ENCODE measurements at places on chromosomes 2 and 18. TPM values are rescaled to one million over a fixed set of nuclear protein-coding genes. Genes with fewer than 3 reads are reported as not detected.

DNA sequence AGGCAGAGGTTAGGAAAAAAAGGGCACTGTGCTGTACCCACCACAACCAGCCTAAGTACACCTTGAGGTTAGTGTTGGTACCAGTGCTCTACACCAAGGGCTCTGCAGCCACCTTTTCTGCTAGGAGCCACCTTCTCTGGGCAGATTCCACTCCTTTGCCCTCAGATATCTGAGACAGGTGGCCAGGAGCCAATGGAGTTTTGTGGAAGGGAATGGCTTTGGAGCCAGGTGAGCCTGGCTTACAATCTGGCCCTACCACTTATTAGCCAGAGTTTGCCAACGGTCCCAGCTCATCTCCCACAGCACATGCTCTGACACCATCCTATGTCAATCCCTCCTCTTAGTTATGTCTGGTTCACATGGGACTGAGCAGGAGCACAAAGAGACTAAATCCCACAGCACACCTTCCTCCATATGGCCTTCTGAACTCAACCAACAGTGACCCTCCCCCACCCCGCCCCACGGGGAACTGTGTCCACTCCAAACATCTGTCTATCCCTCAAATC is 77.5 kb downstream of the CLHC1 start:
- DNase-seq: no peak

DNA sequence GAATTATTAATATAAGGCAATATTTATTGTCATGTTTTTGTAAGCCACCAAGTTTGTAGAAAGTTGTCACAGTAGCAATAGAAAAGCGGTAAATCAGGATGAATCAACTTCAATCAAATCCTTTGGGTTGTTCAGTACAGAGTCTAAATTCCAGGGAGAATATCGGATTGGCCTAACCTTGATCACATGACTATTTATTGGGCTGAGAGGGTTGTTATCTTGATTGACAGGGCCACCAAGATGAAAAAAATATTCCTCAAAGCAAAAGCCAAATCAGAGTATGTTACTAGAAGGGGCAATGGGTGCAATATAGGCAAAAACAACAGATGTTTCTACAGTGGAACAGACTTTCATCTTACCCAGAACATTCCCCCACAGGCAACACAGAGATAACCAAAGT is 270.0 kb downstream of the METTL4 start:
- no peak for DNase-seq

DNA sequence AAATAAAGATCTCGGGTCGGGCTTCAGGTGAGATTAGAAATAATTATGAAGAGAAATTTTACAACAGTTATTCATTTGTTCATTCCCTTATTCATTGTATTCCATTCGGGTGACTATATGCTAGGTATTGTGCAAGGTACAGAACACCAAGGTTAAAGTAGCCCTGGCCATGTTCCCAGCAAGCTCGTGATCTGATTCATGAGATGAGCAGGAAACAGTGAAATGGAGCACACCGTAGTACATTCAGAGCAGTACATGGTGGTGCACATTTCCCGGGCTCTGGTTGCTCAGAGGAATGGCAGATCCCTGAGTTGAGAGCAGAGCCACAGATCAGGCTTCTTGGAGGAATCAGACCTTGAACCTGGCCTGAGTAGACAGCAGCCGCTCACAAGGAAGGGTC is 87.7 kb downstream of the PRKRA start:
- DNase-seq: peak; percentile 7

DNA sequence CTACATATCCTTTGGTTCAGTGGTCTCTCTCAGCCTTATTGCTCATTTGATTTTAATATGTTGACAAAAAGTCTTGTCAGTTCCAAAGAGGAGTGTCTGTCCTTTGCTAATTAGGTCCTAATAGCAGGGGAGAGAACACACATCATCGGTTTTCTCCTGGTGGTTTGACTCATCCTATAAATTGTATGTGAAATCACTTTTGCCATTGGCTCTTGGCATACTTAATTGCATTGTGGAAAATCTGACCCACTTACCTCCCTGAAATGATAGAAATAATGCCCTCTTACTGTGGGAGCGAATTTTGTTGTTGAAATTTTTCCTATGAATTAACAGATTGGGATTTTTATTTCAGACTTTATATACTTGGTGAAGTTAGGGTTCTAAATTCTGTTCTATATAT is 58.3 kb downstream of the MTCL1 start:
- no peak for DNase-seq

- no peak for DNase-seq
Measured at GRCh38 chr18:29849144-29849543, 1193.4 kb downstream of the DSC3 start.

DNA sequence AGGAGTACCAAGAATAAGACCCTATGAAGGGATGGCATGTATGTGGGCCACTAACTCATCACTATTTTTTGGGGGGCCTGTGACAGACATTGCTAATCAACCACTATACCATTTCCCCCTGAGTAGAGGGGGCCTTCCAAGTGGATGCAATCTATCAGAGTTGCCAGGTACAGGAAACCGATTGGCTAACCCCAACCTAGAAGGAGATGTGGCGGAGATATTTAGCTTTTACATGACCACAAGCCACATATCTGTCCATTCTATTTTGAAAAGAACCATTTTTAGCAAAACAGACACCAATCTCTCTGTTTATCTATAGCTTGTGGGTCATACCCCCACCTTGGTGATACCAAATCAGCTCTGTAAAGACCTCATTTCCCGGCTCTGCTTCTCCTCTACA is 51.0 kb downstream of the PAX8 start:
- no peak for DNase-seq

DNA sequence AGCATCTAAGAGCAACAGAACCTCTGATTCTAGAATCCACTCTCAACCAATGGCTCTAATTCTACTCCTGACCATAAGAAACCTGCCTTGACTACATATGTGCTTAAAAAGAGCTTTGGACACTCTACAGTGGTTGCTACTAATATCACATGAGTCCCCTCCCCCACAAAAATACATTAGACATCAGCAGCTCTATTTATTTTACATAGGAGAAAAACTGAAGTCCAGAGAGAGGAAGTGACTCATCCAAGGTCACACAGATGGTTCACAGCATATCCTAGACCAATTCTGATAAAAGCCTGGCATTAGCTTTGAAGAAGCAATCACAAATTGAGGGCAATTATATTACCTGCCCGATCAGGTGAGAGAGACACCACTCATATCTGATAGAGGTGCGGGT is 49.8 kb downstream of the ALK start:
- no peak for DNase-seq

DNA sequence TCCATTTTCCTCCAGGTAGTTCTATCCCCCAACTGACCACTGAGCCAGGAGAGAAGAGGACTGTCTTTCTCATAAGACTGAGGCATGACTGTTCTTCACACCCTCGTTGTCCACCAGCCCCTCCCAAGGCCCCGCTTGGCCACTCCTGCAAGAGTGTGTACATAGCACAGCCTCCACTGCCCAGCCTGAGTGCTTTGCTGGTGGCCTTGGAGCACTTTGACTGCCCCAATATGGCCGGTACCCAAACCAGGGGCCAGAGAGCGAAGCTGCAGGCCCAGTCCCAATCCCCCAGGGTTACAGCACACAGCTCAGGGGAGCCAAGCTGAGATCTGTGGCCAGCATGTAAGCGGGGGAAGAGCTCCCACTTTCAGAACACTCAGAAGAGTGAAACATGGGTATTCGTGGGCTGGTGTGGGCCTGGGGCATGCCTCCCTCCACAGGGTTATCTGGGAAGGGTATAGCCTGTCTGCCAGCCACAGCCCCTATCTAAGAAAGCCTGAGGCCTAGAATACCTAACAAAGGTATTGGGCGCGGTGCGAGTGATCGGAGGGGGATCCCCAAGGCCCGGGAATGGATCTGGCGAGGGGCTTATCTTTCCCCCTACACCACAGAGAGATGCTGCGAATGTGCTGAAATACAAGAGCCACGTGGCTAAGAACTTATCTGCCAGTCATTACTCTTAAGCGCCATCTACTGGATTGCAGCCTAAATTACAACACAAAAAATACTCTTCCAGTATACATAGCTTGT is 163.8 kb downstream of the WDPCP start:
- peak; percentile 9 for DNase-seq

DNA sequence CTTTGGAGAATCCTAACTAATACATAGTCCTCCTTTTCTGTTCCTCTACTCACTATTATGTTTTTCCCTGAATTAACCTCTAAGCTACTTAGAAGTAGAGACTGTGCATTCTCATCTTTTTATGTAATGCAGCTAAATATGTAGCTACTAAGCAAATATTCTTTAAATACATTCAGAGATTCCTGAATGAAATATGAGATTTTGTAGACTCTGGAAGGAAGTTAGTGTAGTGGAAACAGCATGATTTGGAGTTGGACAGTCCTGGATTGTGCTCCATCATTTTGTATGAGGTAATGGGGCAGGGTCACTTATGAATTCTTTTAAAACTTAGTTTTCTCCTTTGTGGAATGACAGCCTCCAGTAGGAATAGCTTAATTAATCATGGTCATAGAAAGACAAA is 24.7 kb upstream of the NT5C1B start:
- DNase-seq: no peak

RAPH1 gene
- polyA plus RNA-seq: 5.5 TPM

SLC9A4 gene
- polyA plus RNA-seq: not detected

STARD6 gene
- not detected for polyA plus RNA-seq

TUBB8B gene
- not detected for polyA plus RNA-seq

MROH2A gene
- polyA plus RNA-seq: 0.04 TPM
